WTC11 (cell line): ENCODE measurements at places on chromosomes 5 and 9.

GRCh38 chr9:81002242-81002641 is 687.1 kb downstream of the TLE1 start:
- no peak for DNase-seq

- no peak for DNase-seq
Observed at GRCh38 chr5:170606941-170607340, 103.1 kb downstream of the KCNIP1 start.

DNA sequence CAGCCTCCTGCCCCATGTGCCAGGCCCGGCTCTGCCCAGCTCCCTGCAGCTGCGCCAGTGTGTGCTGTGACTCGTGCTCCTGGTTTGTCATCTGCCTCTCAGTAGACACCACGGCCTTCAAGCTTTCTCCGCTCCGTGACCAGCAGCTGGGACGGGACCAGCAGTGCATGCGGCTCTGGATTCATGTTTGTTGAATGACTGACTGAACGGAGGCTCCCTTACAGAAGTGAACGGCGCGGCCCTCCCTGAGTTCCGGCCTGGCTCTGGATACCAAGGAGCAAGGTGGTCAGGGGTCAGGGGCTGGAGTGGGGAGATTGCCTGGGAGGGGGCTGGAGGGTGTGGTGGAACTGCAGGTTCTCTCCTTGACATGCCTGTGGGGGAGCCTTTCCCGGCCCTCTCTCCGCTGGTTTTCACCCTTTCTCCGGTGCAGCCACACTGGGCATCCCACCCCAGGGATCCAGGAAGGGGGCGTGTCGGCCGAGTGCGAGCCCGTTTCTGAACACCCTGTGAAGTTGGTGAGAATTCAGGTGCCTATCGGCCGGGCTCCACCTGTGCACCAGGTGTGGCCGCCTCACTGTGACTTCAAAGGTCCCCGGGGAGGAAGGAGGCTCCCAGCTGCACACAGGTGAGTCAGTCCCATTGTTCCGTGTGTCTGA is 11.1 kb upstream of the CEP72 start:
- no peak for DNase-seq

DNA sequence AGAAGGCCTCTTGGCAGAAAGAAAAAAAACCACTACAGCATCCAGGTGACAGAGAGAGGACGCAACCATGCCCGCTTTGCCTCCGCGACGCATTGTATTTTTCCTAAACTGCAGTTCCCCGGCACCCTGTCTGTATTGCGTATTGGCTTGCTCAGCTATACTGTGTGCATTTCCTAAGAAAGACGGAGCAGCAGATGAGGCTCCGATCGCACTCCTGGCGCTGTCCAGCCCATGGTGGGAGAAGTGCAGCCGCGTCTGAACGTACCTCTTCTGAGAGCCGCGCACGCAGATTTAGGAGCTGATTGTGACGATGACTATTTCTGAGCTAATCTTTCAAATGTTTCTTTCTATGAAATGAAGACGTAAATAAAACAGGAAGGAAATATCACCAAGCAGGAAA is 366.5 kb downstream of the IRX1 start:
- no peak for DNase-seq

- no peak for DNase-seq
Observed at GRCh38 chr5:87399720-87400119, 13.0 kb downstream of the CCNH start.

DNA sequence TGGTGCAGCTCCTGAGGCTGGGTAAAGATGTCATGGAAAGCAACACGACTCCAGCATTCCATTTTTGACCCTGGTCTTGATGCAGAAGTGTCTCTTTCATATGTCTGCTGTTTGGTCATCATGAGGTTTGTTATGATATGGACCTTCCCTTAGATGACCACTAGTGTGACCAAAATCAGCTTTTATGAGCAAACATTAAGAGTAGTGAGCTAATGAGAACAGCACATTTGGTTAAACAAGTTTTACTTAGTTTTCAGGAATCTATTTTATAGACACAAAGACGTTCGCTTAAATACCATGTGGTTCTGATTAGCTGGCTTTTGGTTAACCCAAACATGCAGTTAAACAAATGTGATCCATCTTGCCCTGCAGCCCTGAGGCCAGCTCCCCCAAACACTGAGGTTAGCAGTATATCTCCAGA is 56.7 kb upstream of the ACTBL2 start:
- DNase-seq = no peak

DNA sequence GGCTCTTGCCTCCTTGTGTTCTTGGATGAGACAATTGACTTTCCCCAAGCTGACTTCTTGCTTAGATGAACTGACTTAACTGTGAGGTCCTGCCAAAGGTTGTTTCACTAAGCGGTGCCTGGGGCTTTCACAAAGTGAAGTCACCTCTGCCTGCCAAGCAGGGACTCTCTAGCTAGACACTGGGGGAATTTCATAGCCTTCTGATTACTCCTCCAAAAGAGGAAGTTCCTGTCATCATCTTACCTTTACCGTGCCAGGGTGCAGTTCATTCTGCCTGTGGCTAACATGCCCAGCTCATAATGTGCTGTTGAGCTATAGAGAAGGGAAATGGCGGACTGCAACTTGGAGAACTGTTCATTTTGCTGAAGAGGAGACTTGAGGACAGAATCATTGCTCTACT is 472.0 kb upstream of the WWC1 start:
- DNase-seq = no peak

- DNase-seq = no peak
Observed at GRCh38 chr5:99369797-99370593, 441.2 kb upstream of the CHD1 start.
